ENCODE measurements at places on chromosomes 3 and 15.
A peak's percentile ranks its signal among the peaks of the same experiment; 100 is the strongest.

- DNase-seq, result no peak
Observed at GRCh38 chr15:81575436-81576123, 201.6 kb upstream of the TMC3 start.

DNA sequence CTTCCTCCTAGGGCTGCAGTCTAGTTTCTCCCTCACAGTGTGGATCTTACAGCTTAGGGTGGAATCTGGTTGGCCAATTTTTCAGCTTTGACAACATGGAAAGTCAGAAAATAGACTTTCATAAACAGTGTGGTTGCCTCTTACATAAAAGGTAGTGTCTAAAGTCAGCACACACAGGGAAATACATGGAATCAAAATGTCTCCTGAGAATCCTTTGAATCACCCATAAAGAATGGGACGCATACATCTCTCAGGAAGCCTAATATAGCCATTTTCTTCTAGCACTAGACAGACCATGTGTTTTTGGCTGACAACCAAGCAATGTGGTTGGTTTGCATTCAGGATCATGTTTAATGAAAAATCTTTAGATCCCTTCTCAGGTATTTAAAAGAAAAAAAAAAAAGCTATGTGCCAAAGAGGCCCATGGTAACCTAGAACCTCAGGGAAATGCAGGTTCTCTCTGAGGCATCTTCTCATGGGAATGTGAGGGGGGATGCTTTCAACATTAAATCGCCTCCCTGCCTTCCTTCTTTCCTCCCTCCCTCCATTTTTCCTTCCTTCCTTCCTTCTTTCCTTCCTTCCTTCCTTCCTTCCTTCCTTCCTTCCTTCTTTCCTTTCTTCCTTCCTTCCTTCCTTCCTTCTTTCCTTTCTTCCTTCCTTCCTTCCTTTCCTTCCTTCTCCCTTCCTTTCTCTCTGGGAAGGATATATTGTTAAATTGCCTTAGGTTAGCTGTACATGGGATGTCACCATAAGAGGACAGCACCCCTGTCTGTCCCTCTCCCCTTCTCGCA is 34.3 kb upstream of the ZBTB38 start:
- DNase-seq, result no peak

DNA sequence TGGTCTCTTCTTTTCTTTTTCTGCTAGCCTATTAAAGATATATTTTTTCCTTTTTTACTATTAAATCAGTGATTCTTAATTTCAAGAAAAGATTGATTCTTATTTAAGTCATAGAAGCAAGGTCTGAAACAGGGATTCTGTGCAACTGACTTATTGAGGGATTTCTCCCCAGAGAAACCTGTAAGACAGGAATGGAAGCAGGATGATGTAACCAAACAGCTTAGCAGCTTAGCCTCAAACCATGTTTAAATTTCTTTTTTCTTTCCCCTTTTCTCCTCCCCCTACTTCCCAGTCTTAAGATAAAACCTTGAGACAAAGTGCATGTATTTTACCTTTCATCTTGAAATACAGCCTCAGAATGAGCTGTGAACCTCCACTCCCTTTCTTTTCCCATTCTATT is 322.8 kb downstream of the NEK10 start:
- no peak for DNase-seq

GRCh38 chr3:115381573-115381912 is 234.5 kb upstream of the ZBTB20 start:
- DNase-seq, result peak; percentile 69

DNA sequence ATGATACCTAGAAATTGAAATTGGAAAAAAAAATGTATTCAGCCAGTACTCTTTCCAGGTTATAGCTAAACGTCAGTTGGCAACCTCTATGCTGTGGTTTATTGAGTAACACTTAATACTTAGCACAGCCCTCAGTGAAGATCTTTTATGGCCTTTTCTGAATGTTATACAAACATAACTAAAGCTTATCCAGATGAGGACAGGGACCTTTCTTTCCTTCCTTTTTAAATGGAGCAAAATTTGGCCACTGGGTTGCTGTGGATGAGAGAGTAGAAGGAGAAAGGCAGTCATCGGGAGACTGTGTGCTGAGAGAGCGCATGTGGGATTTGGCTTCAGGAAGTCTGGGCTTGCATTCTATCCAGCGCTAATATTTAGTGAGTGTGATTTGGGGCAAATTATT is 36.1 kb downstream of the IGF1R start:
- no peak for DNase-seq

GRCh38 chr3:27642796-27643195 is 79.3 kb downstream of the EOMES start:
- no peak for DNase-seq

DNA sequence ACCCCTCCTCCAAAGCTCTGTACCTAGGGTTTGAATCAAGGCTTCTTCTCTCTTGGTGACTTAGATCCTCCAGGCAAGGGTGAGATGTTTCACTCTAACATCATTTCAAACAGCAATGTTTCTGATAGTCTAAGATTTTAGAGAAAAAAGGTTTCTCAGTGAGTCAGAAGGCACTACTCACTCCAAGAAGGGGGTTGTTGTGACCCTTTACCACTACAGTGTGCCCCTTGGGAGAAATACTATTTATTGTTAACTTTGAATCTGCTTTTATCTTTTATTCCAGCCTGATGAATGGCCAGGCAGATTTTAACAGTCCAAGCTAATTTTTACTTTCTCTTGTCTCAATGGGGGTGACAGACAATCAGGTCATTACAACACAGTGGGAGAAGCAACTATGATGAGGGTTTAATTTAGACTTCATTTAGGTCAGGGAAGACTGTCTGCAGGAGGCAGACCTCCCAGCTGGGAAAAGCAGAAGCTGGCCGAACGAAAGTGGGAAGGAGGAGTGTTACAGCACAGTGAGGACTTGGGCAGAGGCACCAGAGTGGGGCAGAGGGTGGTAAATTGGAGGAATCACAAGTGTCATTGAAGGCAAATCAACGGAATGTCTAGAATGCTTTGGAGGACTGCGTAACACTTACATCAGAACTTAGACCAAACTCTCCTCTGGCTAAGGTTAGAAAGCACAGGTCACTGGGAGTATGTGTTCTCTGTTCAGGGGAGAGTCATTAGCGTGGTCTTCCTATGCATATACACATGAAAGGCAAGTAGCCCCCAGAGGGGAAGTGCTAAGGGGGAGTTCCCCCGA is 21.2 kb downstream of the ZNF860 start:
- no peak for DNase-seq

DNA sequence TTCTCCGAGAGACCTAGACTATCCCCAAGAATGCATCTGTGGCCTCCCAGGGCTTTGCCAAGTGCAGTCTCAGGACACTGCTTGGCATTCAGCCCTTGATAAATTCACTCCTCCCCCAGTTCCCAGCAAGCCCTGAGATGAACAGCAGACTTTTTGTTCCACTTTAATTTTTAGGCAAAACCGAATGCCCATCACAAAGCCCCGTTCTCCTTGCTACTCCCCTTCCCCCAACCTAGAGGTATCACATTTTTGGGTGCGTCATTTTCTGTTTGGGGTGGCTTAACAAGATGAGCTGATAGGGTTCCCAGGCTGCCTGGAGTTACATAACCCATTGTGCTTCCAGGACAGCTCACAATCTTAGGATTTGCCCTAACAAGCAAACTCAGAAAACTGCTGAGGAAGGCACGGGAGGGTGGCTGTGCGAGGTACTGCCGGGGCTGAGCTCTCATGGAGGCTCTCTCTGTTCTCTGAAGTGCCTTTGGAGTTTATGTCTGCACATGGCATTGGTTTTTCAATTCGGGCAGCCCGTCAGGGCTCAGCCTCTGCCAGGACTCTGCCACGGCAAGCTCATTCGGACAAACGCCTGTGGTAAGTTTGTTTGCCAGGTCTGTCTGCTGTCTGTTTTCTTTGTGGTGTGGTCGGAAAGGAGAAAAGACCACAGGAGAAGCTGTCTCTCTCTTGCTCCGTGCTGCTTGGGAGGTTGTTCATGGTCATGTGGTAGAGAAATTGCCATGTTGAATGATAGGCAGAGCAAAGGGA is at the start of gene TRAK1:
Gene TRAK1 (plus strand): TSS at position 385 of the 759 bp plus-strand sequence. CDS start 113 bp downstream, at position 498.
- peak; percentile 44 for DNase-seq

DNA sequence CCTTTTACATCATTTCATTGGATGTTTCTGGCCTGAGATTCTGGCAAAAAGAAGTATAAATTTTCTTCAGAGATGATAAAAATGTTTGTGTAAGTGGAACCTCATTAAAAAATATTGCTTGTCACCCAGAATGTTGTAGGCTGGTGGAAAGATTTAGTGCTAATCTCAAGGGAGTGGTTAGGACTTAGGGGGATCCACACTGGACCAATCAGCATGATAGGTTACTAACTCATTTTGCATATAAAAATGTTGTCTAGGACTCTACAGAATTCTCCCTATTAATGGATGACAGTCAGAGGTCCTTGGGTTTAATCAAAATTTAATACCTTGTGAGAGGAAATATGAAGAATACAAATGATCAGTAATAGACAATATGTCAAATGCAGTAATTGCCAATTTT is 108.6 kb upstream of the TNIK start:
- DNase-seq, result no peak

DNA sequence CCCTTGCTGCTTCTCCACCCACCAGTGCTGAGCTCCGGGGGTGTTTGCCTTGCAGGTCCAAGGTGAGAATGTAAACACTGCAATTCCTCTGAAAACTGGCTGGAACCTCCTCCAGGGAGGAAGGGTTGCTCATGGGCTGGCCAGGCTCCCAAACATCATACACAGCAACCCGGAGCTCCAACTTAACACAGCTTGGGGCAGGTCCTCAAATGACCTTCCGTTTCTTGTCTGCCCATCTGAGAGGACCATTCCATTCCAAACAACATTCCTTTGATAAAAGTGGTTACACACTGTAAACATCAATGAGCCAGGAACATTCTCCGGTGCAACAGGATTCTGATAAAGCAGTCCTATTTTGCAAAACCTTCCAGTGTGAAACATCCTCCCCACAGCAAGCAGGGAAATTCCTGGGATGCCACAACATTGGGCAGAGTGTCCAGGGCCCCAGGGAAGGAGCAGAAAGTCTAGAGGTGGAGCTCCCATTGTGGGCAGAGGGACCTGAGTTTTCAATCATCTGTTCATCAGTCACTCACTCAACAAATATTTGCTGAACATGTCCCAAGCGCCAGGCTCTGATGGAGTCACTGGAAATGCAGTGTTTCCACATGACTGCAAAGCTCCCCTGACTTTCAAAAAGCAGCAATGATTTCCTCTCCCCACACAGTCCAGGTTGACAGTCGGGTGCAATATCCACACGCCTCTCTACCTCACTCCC is 7.3 kb upstream of the HEG1 start:
- DNase-seq, result peak; percentile 52

DNA sequence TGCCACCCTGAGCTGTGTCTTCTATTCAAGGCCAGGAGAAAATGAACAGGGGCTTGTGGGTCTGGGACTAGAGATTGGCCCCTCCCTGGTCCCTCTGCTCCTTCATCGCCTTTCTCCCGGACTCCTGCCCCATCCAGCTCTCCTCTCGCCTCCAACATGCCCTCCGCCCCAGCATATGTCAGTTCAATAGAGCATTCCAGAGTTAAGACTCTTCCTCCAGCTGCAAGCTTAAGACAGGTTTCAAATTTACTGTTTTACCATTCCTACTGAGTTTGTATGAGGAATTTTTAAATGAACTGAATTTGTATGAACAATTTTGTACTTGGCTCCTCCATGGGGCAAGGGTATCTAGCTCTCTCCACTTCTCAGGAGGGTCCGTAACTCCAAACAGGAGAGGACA is 195.6 kb downstream of the TBC1D2B start:
- no peak for DNase-seq

DNA sequence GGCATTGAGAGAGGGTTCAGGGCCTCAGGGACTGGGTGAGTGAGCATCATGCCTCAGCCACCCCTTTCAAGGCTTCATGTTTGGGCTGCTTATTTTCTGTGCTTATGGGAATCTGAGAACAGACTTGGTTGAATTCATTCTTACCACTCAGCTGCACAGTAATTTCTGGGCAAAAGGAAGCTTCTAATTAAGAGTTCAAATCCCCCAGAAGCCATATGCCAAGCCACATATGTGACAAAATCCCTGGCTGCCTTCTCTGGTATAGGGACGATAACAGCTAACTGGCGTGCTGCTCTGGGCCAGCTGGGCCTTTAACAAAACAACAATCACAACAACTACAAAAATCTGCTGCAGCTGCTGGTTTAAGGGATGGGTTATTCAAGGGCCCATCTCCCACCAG is 181.0 kb upstream of the ANKRD28 start:
- no peak for DNase-seq

DNA sequence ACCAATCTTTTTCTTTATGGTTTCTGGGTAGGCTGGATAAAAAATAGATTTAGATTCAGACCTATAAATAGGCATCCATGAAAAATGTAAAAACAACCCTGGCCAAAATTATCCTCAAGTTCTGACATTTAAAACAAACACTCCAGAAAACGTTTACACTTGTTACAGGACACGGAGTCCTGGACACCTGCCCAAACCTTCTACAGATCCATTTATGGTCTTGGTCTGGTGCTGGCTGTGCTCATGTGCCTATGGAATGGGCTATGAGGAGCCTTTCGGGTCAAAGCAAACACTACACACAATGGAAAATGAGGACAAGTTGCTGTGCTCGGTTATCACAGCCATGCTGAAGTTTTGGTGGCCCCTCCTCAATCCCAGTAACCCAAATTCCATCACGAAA is 108.1 kb downstream of the PDZRN3 start:
- peak; percentile 33 for DNase-seq

DNA sequence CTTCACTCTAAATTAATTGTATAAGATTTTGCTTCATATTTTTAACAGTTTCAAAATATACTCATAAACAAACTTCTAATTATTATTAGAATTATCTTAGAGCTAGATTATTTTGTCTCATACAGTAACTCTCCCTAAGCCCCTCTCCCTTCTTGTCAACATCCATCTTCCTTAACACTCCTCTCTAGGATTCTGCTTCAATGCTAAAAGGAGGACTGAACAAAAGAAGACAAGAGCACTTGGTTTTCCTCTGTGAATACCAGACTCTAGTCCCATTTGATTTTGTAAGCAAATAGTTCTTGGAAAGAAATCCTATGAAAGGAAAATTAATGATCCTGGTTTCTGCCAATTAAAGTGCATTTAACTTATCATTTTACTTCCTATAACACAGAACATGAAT is 91.8 kb downstream of the KCNMB2 start:
- DNase-seq, result no peak

- DNase-seq, result no peak
Observed at GRCh38 chr3:4581920-4582611, 88.9 kb downstream of the ITPR1 start.

GRCh38 chr3:189142527-189142926 is 29.2 kb upstream of the TPRG1 start:
- no peak for DNase-seq

GRCh38 chr3:71987089-71987735 is 202.3 kb upstream of the PROK2 start:
- no peak for DNase-seq

GRCh38 chr3:14636496-14637087 is 15.0 kb upstream of the CCDC174 start:
- DNase-seq, result no peak

DNA sequence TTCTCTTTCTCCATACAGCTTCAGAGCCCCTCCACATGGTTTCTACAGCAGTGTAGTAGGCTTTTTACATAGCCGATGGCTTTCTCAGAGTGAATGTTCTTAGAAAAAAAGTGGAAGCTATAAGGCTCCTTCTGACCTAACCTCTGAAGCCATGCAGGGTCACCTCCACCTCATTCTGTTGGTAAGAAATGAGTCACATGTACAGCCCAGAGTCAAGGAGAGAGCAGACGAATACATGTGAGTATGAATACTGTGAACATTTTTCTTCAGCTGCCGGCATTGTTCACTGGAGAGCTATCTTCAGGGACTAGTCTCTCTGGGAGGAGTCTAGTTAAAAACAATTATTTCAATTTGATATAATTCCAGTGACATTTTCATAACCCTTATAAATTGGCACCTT is 68.2 kb upstream of the THRB start:
- DNase-seq, result no peak

All from left ventricle myocardium inferior (tissue), 1 donor.